ENCODE measurements at places on chromosomes 5 and 9.
A peak's percentile ranks its signal among the peaks of the same experiment; 100 is the strongest.

GRCh38 chr5:180201051-180201987, 7.7 kb downstream of the RASGEF1C start:
- no peaks in the 10 kb centered on the region for H3K36me3 ChIP-seq
- H3K4me3 ChIP-seq = no peak overlapping the region
- H3K27ac ChIP-seq = no peak overlapping the region
- H3K4me1 ChIP-seq = no peaks in the 10 kb centered on the region
- H3K27me3 ChIP-seq = no peaks in the 10 kb centered on the region

DNA sequence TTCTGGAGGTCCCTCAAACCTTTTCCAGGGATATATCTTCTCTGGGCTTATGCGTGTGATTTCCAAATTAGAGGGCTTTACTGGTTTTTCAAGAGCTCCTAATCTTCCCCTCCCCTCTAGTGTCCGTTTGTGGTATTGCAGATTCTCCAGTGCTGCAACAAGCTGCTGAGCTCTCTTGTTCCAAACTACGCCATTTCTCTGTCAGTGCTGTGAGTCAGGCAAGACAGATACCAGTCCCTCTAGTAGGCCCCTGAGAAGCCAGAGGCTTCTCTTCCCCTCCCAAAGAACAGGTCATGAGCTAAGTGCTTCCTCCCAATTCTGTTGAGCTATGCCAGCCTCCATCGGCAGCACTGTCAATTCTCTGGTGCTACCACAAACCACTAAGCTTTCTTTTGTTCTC, 149.5 kb downstream of the FANCC start:
- no peaks in the 10 kb centered on the region for H3K4me1 ChIP-seq
- H3K4me3 ChIP-seq = no peak overlapping the region
- H3K36me3 ChIP-seq = peaks cover 14% of the 10 kb centered on the region
- no peak overlapping the region for H3K27ac ChIP-seq

DNA sequence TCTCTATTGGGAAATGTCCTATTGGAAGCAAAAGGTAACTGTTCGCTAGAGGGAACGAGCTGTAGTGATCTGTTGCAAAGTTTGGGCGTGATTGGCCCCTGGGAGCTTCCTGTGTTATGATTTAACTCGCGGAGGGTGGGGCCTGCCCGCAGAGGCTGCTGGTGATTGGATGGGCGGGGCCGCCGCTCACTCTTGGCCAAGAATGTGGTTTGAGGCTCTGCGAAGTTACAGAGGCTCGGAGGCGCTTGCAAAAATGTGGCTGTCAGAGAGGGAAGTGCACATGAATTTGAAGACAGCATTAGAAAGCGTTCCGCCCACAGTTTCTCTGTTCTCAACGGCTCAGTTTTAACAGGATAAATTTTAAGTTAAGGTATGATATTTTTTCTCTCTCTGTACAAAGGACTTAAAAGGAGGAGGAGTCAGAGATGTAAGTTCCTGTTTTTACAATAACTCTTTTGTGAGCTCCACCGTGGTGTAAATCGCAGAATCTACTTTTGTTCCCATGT, 46.9 kb downstream of the CNTRL start:
- peak; percentile 95 for DNase-seq
- peaks cover 7% of the 10 kb centered on the region for H3K36me3 ChIP-seq
- H3K27ac ChIP-seq = peak overlapping the region; percentile 62
- H3K4me1 ChIP-seq = peaks cover 11% of the 10 kb centered on the region
- H3K4me3 ChIP-seq = peak overlapping the region; percentile 60

- no peak overlapping the region for H3K4me3 ChIP-seq
- no peak overlapping the region for H3K27ac ChIP-seq
- H3K4me1 ChIP-seq = no peaks in the 10 kb centered on the region
Observed at GRCh38 chr9:88753691-88754367, 218.9 kb downstream of the NXNL2 start.

GRCh38 chr9:120787933-120788332, 5.3 kb downstream of the FBXW2 start:
- H3K27me3 ChIP-seq = no peaks in the 10 kb centered on the region
- H3K4me3 ChIP-seq = no peak overlapping the region
- peaks cover 37% of the 10 kb centered on the region for H3K36me3 ChIP-seq
- peaks cover 64% of the 10 kb centered on the region for H3K4me1 ChIP-seq
- no peak overlapping the region for H3K27ac ChIP-seq

DNA sequence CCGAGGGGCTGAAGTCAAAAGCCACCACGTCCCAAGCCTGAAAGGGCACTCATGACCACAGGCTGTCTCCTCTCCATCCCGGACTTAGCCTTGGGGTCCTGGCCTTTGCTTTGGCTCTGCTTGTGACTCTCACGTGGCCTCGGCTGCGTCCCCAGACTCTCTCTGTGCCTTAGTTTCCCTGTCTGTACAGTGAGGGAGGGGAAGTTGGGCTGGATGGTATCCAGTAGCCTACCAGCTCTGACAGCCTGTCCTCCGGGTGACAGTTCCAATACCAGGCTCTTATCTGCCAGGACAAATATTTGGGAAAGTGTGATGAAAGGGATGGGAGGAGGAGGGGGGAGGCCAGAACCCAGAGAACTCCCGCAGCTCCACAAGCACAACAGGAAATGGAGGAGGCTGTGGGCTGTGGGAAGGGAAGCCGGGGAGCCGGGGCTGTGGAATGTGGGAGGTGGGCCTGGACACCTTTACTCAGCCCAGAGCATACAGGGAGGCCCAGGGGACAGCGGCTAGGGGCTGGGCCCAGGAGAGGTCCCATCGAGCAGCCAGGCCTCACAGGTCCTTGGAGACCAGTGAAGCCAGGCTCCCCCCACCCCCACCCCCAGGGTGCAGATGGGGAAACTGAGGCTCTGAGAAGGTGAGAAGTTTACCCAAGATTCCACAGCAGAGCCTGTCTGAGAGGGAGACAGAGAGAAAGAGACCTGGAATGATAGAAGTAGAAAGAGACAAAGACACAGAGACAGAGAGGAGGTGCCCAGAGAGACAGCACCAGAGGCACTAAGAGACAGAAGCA, 18.3 kb downstream of the PDGFRB start:
- no peaks in the 10 kb centered on the region for H3K36me3 ChIP-seq
- H3K27me3 ChIP-seq = no peaks in the 10 kb centered on the region
- peaks cover 83% of the 10 kb centered on the region for H3K4me1 ChIP-seq
- peak overlapping the region; percentile 48 for H3K4me3 ChIP-seq
- peak; percentile 97 for DNase-seq

GRCh38 chr5:109413458-109413857, 3.7 kb upstream of the PJA2 start:
- peak overlapping the region; percentile 69 for H3K27ac ChIP-seq

GRCh38 chr9:136411378-136411777, 920 bp downstream of the PMPCA start:
- H3K4me3 ChIP-seq = peak overlapping the region; percentile 89
- H3K27ac ChIP-seq = peak overlapping the region; percentile 65
- no peak for DNase-seq
- peaks cover 49% of the 10 kb centered on the region for H3K36me3 ChIP-seq

GRCh38 chr5:156197042-156197635, 129.8 kb upstream of the SGCD start:
- H3K4me1 ChIP-seq = no peaks in the 10 kb centered on the region
- H3K36me3 ChIP-seq = no peaks in the 10 kb centered on the region
- no peaks in the 10 kb centered on the region for H3K27me3 ChIP-seq
- no peak overlapping the region for H3K27ac ChIP-seq
- no peak overlapping the region for H3K4me3 ChIP-seq
- no peak for DNase-seq

GRCh38 chr5:96004754-96005153, 43.1 kb upstream of the ELL2 start:
- no peaks in the 10 kb centered on the region for H3K36me3 ChIP-seq
- no peak overlapping the region for H3K27ac ChIP-seq
- peaks cover 28% of the 10 kb centered on the region for H3K4me1 ChIP-seq
- H3K4me3 ChIP-seq = no peak overlapping the region
- DNase-seq = no peak

- no peak overlapping the region for H3K4me3 ChIP-seq
- no peaks in the 10 kb centered on the region for H3K27me3 ChIP-seq
- no peak overlapping the region for H3K27ac ChIP-seq
- H3K36me3 ChIP-seq = no peaks in the 10 kb centered on the region
Observed at GRCh38 chr5:9197881-9198260, 348.0 kb downstream of the SEMA5A start.

DNA sequence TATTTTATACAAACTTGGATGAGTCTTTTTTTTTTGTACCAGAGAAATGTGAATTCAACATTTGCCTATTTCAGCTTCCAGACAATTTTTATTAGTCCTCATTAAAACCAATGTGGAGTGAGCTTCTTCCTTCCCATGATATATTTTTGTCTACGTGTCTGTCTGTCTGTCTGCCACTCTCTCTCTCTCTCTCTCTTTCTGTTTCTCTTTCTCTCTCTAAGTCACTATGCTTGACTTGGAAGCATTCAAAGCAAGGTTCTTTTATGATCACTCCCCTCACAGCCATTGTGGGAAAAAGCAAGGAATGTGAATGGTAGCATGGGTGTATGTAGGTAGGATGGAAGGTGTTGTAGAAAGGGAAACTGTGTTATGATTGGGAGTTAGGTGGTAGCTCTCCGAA, 80.2 kb downstream of the SNCAIP start:
- DNase-seq = no peak
- H3K4me3 ChIP-seq = no peak overlapping the region
- H3K27me3 ChIP-seq = no peaks in the 10 kb centered on the region
- H3K36me3 ChIP-seq = no peaks in the 10 kb centered on the region
- no peak overlapping the region for H3K27ac ChIP-seq

GRCh38 chr9:27073841-27074728, 34.9 kb upstream of the TEK start:
- H3K4me3 ChIP-seq = no peak overlapping the region
- H3K4me1 ChIP-seq = no peaks in the 10 kb centered on the region
- H3K27me3 ChIP-seq = no peaks in the 10 kb centered on the region
- no peaks in the 10 kb centered on the region for H3K36me3 ChIP-seq

- H3K4me3 ChIP-seq = no peak overlapping the region
- H3K4me1 ChIP-seq = peaks cover 23% of the 10 kb centered on the region
- no peak for DNase-seq
- H3K27ac ChIP-seq = no peak overlapping the region
- no peaks in the 10 kb centered on the region for H3K36me3 ChIP-seq
- H3K27me3 ChIP-seq = peaks cover 5% of the 10 kb centered on the region
Observed at GRCh38 chr5:135890296-135890695, 5.3 kb downstream of the IL9 start.

DNA sequence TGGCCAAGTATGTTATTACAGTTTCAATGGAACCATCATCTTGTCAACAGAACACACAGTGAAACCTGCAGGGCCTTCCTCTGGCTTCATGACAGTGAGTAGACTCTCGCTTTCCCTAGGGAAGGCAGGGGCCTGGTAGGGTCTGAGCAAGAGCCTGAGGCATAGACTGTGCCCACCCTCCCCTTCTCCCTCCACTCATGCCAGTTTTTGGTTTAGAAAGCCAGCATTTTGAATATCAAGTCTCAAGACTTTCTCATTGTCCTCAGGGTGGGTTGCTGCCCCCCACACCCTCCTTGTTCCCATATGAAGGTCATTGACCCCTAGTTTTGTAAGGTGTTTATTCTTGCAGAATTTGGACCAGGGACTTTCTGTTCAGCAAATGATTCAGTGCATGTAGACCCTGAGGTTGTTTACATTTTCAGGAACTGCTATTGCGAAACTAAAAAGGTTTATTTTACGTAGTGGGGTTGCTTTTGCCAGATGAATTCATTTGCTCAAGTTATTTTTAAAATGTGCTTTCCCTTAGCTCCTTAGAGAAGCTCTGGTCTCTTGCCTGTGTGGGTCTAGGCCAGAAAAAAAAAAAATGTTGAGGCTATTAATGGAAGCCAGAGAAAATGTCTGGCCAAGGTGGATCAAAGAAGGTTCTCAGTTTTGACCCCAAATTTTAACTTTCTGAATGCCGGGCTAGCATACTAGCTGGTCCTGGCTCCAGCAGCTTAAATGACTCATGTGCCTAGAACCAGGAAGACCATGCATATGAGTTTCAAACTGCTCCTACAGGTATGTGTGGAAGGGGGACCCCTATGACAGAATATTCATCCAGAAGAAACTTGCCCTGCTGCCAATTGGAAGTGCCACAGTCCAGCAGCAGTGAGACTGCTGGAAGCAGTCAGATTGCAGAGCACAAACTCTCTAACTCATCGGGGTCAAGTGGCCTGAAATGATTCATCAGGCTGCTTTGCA, 10.1 kb upstream of the MOB3B start:
- no peaks in the 10 kb centered on the region for H3K27me3 ChIP-seq
- H3K27ac ChIP-seq = peak overlapping the region; percentile 25
- H3K4me3 ChIP-seq = no peak overlapping the region
- H3K4me1 ChIP-seq = peaks cover 44% of the 10 kb centered on the region
- H3K36me3 ChIP-seq = no peaks in the 10 kb centered on the region

DNA sequence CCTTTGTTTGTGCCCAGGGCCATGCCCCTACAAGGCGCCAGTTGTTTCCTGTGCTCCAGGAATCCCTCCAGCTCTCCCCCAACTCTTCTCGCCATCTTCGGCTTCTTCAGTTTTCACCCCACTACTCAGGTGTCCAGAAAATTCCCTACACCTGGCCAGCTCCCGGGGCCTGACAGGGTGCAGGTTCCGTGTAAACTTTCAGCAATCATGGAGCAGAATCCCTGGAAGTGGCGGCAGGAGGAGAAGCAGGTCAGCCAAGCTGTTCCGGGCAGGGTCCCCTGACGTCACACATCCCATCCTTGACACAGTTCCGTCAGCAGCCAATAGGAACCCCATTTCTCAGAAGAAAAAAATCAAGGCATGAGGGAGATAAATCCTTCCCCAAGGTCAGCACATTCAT, 12.2 kb upstream of the ADGRD2 start:
- H3K4me3 ChIP-seq = no peak overlapping the region
- no peak for DNase-seq
- H3K36me3 ChIP-seq = no peaks in the 10 kb centered on the region
- H3K27me3 ChIP-seq = peaks cover 14% of the 10 kb centered on the region

DNA sequence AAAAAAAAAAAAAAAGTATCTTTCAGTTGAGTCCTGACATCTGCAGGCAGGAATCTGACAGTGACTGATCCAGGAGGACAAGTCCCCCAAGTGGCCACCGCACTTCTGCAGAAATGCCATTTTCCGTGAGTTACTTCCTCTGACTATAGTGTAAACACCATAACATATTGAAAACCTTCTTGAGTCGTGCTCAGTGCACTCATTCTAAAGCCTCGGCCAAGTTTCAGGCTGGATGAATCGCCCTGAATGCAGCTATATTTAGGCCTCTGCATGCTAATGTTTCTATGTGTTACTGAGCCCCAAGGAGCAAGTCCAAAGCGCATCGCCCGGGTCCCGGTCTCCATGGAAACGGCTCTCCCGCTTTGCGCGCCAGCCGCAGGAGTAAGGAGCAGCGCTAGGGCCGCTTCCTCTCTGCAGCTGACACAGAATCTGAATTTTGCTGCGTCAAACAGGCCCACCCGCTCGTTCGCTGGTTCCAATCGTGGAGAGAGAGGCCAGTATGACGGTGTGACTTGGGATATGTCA, 335.4 kb downstream of the MSX2 start:
- H3K27ac ChIP-seq = no peak overlapping the region
- H3K36me3 ChIP-seq = no peaks in the 10 kb centered on the region
- no peak overlapping the region for H3K4me3 ChIP-seq
- no peaks in the 10 kb centered on the region for H3K27me3 ChIP-seq
- DNase-seq = peak; percentile 24

- H3K36me3 ChIP-seq = 0 out of 2 replicates have a peak, but pooled peaks cover 1% of the 10 kb centered on the region
- H3K27me3 ChIP-seq = no peaks in the 10 kb centered on the region
- no peak overlapping the region for H3K27ac ChIP-seq
- H3K4me1 ChIP-seq = peaks cover 37% of the 10 kb centered on the region
- H3K4me3 ChIP-seq = no peak overlapping the region
Observed at GRCh38 chr5:143227301-143227700, 176.2 kb downstream of the NR3C1 start.

GRCh38 chr5:127290019-127290945, at the start of gene MEGF10:
Gene MEGF10 (plus strand): TSS chr5:127290796. CDS start chr5:127331309, 40,513 bp downstream.
- no peaks in the 10 kb centered on the region for H3K36me3 ChIP-seq
- peak within 1 kb of the TSS; percentile 27 for H3K4me3 ChIP-seq
- peaks cover 12% of the 10 kb centered on the region for H3K4me1 ChIP-seq
- peak; percentile 7 for DNase-seq
